ENCODE measurements at places on chromosomes 16 and 17.

GRCh38 chr17:55307879-55308278 lies 43.1 kb downstream of the HLF start:
- DNase-seq = no peak

DNA sequence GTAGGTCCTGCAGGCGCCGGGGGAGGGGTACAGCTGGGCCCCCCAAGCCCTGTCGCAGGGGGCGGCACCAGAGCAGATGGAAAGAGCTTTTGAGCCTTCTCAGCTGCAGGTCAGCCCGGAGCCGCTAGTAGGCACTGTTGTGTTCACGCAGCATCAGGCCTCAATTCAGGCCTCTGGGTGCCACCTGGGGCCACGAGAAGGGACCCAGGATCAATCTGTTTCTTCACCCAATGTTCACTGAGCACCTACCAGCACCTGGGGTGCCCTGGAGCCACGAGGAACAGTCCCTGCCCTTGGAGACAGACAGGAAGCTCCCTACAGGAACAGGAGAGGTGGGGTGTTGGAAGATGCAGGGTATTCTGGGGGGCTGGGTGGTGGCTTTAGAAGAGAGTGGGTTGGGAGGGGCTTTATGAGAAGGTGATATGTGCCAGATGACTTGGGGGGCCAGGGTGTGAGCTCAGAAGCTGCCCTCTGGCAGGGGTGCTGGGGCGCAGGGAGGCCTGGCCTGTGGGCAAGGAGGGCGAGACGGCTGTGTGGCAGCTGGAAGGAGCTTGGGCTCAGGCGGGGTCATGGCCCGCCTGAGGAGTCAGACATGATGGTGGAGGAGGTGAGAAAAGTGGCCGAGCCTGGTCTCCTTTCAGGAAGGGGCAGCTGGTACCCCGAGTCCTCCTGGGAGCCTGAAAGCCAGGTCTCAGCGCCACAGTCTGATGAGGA lies 121.9 kb upstream of the GSE1 start:
- no peak for DNase-seq

GRCh38 chr17:5694551-5694950 lies 110.2 kb upstream of the NLRP1 start:
- DNase-seq = no peak

DNA sequence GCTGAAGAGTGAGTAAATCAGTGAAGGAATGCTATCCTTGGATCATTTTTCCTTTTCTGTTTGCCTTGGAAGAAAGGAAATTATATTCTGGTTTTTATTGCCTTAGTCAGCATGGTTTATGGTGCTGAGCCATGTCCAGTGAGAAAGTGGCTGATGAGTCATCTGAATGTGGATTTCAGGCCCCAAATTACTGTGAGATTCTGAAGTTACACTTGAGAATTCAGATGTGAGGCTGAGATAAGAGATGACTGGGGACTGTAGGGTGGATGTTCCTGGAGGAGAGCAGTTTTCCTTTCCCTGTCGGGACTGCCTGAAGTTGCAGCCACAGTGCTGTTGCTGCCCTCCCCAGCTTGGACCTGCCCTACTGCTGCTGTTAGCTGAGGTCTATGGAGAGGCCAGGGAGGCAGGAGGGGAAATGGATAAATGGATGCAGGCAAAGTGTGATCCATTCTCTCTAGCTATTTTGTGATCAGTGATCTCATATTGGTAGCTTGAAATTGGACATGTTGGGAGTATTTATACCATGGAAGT lies 4.2 kb upstream of the MAP3K14 start:
- peak; percentile 97 for DNase-seq

DNA sequence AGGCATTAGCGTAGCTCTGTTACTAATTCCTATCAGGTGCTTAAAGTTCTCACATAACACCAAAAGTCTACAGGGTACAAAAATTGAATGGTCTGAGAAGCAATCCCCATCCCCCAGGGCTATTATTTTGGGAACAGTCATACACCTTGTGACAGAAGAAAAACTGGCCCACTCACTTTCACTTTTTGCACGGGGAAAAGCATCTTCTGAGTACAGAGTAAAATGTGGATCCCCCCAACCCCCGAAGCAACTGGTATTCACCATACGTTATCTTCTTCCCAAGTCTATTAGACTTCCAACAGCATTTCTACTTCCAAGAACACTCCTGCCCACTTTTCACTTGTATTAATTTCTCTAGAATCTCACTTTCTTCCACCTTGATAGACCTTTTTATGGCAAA lies 11.8 kb downstream of the GGA3 start:
- DNase-seq = no peak

- DNase-seq = no peak
Observed at GRCh38 chr16:58384437-58385055, 7.7 kb upstream of the GINS3 start.

GRCh38 chr17:74777901-74778515 lies 1.9 kb upstream of the NAT9 start:
- DNase-seq = no peak

DNA sequence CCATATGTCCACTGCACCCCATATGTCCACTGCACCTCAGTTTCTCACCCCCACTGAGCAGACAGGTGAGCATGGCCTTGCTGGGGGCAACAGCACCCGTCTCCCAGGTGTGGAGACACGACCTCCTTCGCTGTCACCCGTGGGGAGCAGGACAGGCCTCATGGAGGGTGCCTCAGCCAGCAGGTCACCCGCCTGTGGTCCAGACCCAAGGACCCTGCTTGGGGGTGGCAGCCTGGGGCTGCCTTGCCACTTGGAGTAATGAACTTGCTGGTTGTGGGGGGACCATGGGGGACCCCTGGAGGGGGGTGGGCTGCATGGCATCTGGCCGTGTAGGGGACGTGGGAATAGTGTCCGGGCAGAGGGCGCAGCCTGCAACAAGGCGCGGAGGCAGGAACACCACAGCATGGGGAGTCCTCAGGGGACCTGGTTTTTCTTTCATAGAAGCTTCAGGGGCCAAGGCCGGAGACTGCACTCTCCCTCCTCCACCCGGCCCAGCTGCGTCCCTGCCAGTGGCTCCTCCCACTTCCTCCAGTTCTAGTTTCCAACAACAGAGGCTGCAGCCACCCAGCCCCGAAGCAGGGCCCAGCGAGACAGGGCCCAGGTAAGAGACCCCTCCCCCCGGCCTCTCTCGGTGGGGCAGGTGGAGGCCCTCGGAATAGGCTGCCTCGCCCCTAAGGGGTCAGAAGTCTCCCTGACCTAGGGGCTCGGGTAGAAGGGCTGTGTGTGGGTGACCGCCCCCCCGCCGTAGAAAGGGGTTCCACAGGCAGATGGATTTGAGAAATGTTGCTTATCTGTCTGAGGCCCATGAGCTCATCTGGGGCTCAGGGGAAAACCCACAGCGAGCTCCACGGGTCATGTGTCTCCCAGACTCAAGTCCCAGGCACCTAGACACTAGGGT lies at the start of gene NHLRC4:
Gene NHLRC4 (plus strand): TSS at position 531 of the 898 bp plus-strand sequence. CDS start 1,043 bp downstream, outside the sequence.
- peak; percentile 29 for DNase-seq

- DNase-seq = no peak
Observed at GRCh38 chr17:77756028-77756427, 202.5 kb upstream of the TNRC6C start.

GRCh38 chr16:56603589-56603988 lies 4.8 kb upstream of the MT2A start:
- DNase-seq = peak; percentile 38

DNA sequence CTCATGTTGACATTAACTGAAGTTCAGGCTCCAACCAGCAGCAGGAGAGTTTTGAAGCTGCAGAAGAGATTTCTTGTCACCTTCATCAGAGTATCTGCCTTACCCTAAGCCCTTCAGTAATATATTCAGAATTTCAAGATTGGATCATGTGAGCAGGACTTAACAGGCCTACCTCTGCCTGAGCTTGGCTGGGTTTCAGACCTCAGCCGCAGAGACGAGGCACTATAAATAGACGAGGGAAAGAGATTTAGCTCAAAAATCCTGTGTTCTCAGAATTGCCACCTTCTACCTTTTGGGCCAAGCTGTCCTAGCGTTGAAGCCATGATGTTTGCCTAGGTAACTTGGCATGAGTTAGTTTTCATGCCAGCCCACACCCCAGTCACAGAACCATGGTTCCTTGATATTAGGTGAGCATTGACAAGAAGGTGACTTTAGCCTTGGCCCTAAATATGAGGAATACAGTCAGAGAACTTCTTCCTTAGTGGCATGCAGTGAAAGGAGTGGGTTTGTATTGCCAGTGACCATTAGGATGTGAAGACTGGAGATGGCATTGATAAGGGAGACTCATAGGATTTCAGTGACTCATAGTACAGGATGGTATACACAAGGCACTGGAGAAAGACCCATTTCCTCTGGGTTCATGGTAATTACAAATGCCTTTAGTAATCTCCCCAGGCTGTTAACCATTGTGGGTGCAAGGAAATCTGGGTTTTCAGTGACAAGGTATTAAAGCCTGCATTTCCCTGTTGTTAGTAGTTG lies 224.3 kb downstream of the MSI2 start:
- DNase-seq = peak; percentile 58

- DNase-seq = no peak
Observed at GRCh38 chr16:81629034-81629802, 149.9 kb upstream of the PLCG2 start.

GRCh38 chr17:50144845-50145531 lies 5.5 kb downstream of the PPP1R9B start:
- DNase-seq = no peak

GRCh38 chr16:65125322-65125721 lies 3.5 kb upstream of the CDH11 start:
- no peak for DNase-seq

DNA sequence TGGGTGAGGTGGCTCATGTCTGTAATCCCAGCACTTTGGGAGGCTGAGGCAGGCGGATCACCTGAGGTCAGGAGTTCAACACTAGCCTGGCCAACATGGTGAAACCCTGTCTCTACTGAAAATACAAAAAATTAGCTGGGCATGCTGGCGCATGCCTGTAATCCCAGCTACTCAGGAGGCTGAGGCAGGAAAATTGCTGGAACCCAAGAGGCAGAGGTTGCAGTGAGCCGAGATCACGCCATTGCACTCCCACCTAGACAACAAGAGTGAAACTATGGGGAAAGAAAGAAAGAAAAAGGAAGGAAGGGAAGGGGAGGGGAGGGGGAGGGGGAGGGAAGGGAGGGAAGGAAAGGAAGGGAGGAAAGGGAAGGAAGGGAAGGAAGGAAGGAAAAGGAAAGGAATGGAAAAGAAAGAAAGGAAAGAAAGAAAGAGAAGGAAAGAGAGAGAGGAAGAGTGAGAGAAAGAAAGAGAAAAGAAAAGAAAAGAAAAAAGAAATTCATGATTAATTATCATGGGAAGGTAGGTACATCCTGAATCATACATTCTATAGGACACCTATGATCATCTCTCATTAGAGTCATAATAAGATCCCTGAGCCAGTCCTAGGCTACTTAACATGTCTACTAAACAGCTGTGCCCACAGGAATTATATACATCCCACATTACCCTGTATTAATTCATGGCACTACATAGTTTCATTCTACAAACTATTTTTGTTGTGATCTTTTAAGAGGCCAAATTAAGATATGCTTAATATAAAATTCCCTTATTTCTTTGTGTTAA lies 40.9 kb downstream of the CREBBP start:
- no peak for DNase-seq

GRCh38 chr17:30788918-30789317 lies 35.6 kb downstream of the CRLF3 start:
- DNase-seq = peak; percentile 82

DNA sequence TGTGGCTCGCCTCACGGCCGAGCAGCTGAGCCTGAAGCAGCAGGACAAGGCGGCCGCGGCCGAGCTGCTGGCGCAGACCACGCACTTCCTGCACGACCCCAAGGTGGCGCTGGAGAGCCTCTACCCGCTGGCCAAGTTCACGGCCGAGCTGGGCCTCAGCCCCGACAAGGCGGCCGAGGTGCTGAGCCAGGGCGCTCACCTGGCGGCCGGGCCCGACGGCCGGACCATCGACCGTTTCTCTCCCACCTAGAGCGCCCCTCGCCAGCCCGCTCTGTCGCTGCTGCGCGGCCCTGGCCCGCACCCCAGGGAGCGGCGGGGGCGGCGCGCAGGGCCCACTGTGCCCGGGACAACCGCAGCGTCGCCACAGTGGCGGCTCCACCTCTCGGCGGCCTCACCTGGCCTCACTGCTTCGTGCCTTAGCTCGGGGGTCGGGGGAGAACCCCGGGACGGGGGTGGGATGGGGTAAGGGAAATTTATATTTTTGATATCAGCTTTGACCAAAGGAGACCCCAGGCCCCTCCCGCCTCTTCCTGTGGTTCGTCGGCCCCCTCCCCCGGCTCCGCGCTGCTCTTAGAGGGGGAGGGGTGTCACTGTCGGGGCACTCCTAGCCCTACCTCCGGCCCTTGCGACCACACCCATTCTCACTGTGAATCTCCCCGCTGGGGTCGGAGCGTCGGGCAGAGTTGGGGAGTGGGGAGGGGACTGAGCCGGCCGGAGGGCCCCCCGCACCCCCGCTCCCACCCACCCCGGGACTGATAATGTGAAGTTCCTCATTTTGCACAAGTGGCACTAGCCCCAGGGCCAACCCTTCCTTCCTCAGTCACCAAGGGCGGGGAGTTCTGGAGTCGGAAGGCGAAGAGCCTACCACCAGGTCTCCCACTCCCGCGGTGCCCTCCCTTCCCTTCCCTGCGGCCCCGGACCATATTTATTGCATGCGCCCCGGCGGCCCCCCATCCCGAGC lies 4.0 kb downstream of the HIC1 start:
- DNase-seq = no peak

DNA sequence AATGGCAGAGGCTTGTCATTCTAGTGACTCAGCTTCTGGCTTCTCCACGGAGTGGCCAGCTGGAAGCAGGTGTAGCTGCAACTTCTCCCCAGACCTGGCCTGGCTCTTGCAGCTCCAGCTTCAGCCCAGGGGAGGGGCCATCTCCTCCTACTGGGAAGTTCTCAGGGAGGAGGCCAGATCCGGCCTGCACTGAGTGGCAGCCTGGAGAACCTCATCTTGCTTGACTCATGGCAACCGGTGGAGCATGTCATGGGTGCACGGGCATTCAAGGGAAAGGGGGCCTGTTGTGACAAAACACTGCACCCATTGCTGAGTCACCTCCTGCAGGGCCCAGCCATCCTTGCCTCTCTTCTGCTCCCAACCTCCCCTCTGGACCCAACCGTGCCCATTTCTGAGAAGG lies 273.9 kb upstream of the MAF start:
- DNase-seq = no peak

DNA sequence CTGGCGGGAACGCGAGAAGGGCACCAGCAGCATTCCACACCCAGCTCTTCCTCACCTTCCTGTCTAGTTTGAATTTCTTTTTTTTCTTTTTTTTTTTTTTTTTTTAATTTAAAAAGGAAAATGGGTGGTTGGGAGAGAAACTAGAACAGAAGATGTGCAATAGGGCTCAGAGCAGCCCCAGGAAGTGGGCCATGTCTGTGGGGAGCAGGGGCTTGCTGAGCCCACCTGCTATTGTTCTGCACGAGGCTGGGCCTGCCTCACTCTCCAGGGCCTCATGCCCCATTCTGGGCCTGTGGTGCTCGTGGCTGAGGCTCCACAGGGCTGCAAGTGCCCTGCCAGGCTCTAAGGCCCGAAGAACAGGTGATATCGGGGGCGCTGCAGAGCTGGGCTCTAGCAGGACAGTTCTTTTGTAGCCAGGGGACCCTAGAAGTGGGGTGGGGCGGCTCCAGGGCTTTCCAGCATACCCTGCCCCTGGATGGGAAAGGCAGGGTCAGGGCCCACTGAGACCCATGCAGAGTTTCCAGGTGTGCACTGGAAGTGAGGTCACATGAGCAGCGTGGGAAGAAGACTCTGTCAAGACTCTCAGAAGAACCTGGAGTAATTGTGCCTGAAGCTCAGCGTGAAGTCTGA lies 12.4 kb downstream of the MRPL27 start:
- no peak for DNase-seq

All from AG10803 (cell line).